ENCODE measurements at places on chromosomes 6 and 20.

DNA sequence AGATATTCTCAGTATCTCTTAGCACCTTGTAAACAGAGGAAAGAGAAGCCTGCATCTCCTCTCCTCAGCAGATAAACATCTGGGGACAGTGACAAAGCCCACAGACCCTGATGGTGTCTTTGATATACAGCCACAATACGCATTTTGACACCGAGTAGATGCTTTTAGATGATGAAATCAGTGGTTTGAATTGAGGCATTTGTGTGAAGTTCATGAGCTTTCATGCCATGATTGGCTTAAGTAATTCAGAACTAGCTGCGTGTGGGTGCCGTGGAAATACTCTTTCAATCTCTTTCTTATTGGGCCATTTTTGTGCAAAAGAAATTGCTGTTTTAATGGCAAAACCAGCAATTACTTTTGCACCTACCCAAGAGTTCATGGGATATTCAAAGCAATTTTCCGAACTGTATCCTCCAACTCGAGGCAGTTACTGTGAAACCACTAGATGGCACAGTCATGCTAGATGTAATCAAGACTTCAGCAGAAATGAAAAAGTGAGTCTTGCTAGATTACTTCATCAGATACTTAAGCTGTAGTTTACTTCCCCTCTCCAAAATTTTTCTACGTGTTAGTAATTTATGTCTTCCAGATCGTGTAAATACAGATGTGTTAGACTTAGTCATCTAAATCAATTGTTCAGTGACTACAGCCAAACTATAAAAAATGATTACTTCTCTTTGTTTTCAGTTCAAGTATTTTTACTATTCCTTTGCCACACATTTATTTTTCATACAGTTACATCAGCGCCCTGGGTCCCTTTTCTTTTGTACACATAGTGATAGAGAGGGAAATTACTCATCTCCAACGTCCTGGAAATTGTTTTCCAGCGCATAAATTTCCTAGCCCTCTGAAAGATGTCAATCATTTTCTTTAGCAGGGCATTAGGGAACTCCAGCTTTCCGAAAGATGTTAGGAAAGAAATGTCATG is 49.4 kb downstream of the IYD start:
- no peak overlapping the region for H3K27ac ChIP-seq
- no peaks in the 10 kb centered on the region for H3K36me3 ChIP-seq
- peak overlapping the region; percentile 53 for H3K4me3 ChIP-seq
- H3K27me3 ChIP-seq: peaks cover 15% of the 10 kb centered on the region
- H3K4me1 ChIP-seq: peaks cover 14% of the 10 kb centered on the region

DNA sequence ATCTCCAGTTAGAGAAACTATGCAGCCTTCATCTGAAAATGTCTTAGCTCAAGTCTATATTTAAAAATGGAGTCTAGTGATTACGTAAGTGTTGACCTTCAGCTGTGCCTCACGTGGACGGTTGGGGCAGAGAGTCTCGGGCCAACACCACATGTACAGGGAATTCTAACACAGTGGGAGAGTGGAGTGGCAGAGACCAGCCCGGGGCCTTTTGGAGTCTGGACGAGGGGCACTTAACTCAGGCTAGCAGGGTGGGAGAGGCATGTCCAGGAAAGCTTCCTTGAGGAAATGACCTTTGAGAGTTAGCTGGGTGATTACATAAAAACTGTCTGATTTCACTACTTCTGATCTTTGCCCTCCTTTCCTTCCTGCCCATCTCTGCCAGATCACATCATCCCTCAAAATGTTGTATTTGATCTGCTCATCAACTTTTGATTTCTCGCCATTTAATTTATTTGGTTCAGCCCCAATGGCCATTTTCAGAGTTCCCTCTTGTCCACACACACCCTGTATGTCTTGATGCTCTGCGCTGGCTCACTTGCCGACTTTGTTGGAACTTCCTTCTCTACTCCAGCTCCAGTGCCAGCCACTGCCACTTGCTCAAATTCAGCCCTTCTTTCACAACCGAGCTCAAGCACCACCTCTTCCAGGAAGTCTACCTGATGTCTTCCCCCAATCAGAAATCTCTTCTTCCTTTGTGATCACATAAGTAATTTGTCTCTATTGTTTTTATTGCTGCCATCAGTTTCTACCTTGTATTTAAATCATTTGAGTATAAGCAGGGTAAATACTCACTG is 2.6 kb downstream of the ARMC2 start:
- H3K4me3 ChIP-seq: no peak overlapping the region
- H3K36me3 ChIP-seq: peaks cover 19% of the 10 kb centered on the region
- H3K27me3 ChIP-seq: peaks cover 18% of the 10 kb centered on the region
- peaks cover 26% of the 10 kb centered on the region for H3K4me1 ChIP-seq
- H3K27ac ChIP-seq: no peak overlapping the region

DNA sequence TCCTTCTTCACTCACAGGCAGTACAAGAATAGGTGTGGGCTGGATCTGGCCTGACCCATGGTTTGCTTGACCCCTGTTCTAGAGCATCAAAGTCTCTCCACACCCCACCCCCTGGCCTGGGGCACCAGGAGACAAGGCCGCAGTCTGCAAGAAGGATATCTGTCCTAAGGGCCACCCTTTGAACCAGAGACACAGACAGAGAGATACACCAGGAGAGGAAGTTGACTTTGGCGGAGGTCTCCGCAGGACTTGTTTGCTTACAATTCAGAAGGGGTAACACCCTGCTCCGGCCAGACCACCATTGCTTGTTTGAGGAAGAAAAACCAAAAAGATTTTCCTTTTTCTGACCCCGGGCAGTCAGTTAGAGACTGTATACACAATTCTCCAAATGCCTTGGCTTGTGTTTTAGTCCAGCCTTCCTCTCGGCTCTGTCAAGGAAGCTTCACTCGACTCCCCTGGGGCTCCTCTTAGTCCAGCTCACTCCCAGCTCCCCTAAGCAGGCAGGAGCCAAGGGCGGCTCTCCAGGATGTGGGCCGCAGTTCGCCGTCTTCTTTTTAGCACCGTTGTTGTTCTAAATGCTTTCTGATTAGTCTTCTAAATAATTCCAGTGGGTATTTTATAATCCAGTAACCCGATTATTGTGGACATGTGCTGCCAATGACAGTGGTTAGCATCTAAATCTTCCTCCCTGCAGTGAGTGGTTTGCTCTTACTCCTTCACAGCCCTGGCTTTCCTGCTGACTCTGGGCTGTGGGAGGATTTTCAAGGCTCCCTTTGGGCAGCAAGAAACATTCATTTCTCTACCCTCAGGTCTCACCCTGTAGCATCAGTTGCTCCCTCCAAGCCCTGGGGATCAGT is 58.6 kb upstream of the MRPS10 start:
- no peak for DNase-seq
- H3K4me3 ChIP-seq: no peak overlapping the region
- no peak overlapping the region for H3K27ac ChIP-seq
- H3K27me3 ChIP-seq: no peaks in the 10 kb centered on the region

GRCh38 chr6:167122041-167122826 is 662 bp upstream of the CCR6 start:
- peaks cover 5% of the 10 kb centered on the region for H3K27me3 ChIP-seq
- DNase-seq: no peak
- no peak overlapping the region for H3K4me3 ChIP-seq
- peaks cover 34% of the 10 kb centered on the region for H3K4me1 ChIP-seq
- H3K27ac ChIP-seq: peak overlapping the region; percentile 29
- H3K36me3 ChIP-seq: no peaks in the 10 kb centered on the region

GRCh38 chr20:11740975-11741374 is 176.7 kb upstream of the BTBD3 start:
- no peak overlapping the region for H3K4me3 ChIP-seq
- H3K27ac ChIP-seq: no peak overlapping the region
- H3K27me3 ChIP-seq: no peaks in the 10 kb centered on the region
- no peaks in the 10 kb centered on the region for H3K4me1 ChIP-seq
- no peaks in the 10 kb centered on the region for H3K36me3 ChIP-seq

- H3K27ac ChIP-seq: no peak overlapping the region
- no peak for DNase-seq
- no peaks in the 10 kb centered on the region for H3K27me3 ChIP-seq
- H3K4me3 ChIP-seq: no peak overlapping the region
- H3K4me1 ChIP-seq: no peaks in the 10 kb centered on the region
Observed at GRCh38 chr20:64001607-64002011, 20.7 kb downstream of the PRPF6 start.

DNA sequence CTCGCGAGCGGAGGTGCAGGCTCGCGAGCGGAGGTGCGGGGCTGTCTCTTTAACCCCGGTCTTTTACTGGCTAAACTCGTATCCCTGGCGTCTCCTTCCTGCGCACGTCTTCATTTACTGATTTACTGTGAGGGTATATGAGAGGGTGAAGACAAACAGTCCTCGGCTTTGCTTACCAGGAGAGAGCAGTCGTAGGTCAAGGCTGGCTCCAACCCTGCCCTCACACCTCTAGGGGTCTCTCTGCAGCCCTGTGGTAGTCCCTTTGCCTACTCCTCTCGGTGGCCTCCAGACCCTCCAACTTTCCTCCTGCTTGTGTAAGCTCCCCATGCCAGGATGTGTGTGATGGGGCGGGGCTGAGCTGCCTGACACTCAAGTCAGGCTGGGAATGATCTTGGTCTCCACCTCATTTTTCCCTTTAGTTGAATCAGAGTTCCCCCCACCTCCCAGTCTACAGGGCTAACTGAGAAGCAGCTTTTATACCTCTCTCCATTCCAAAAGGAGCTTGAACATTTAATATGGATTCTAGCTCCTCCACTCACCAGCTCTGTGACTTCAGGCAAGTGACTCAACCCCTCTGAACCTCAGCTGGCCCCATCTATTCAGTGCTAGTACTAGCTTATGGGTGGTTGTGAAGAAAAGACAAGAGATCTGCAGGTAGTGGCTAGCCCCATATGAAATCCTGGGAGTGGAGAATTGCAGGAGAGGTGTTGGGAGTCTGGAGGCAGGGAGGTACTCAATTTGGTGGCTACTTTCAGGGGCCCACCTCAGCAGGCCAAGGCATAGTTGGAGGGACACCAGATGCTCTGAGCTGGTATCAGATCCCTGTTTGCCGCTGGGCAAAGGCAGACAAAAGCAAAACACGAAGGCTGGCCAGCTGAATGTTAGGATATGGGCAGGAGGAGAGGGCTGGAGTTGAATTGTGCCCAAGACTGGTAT is 902 bp downstream of the SLC29A1 start:
- peaks cover 36% of the 10 kb centered on the region for H3K4me1 ChIP-seq
- H3K36me3 ChIP-seq: peaks cover 2% of the 10 kb centered on the region
- H3K4me3 ChIP-seq: peak overlapping the region; percentile 76

- no peaks in the 10 kb centered on the region for H3K36me3 ChIP-seq
- H3K27ac ChIP-seq: no peak overlapping the region
- H3K4me1 ChIP-seq: peaks cover 11% of the 10 kb centered on the region
- peaks cover 31% of the 10 kb centered on the region for H3K27me3 ChIP-seq
- peak; percentile 10 for DNase-seq
Observed at GRCh38 chr6:43932259-43933147, 162.5 kb downstream of the VEGFA start.

GRCh38 chr20:5719861-5720403 is 30.3 kb upstream of the SHLD1 start:
- no peak overlapping the region for H3K27ac ChIP-seq
- no peak for DNase-seq
- no peaks in the 10 kb centered on the region for H3K36me3 ChIP-seq
- H3K4me1 ChIP-seq: peaks cover 7% of the 10 kb centered on the region

DNA sequence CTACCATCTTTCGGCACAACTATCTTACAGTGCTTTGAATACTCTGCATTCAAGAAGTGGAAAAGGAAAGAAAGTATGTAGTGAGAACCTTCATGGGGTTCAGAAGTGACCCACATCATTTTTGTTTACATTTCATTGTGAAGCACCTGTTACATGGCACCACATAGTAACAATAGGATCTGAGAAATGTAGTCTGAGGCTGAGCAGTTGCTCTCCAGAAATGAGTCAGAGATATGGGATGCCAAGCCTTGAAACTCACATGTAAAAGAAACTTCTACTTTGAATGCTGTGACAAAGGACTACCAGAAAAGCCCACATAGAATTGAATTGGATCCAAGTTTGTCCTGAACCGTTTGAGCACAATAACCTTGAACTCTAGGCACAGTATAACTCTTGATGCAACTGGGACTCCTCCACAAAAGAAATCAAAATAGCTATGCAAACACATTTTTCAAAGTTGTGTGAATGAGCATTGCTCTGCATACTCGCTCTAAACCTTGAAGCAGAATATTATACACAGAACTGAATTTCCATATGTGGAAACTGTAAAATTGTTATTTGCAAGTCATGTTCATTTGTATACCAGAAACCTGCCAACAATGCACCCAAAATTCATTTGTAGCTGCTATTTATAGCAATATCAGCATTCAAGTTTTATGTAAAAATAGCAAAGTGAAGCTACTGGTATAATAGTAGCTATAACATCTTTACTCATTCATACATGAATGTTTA is 400.9 kb upstream of the POU3F2 start:
- no peak overlapping the region for H3K4me3 ChIP-seq
- no peaks in the 10 kb centered on the region for H3K36me3 ChIP-seq
- H3K27me3 ChIP-seq: no peaks in the 10 kb centered on the region
- H3K4me1 ChIP-seq: no peaks in the 10 kb centered on the region
- H3K27ac ChIP-seq: no peak overlapping the region

- DNase-seq: no peak
- no peak overlapping the region for H3K27ac ChIP-seq
- H3K27me3 ChIP-seq: no peaks in the 10 kb centered on the region
- peaks cover 30% of the 10 kb centered on the region for H3K36me3 ChIP-seq
- no peak overlapping the region for H3K4me3 ChIP-seq
Observed at GRCh38 chr6:111588366-111588765, 17.3 kb downstream of the TRAF3IP2 start.

Measured in activated naive CD4-positive, alpha-beta T cell treated with anti-CD3 and anti-CD28 coated beads, Interleukin-2, amount 10 ng/mL, durations not matched to agents 7 days and 5 days (primary cell).